T-cell (primary cell): ENCODE measurements at places on chromosomes 6 and 20.

GRCh38 chr20:37381621-37382471 is 35.9 kb downstream of the SRC start:
- DNase-seq: no peak
- peaks cover 10% of the 10 kb centered on the region for H3K27me3 ChIP-seq
- H3K27ac ChIP-seq: no peak overlapping the region
- H3K4me1 ChIP-seq: peaks cover 2% of the 10 kb centered on the region

DNA sequence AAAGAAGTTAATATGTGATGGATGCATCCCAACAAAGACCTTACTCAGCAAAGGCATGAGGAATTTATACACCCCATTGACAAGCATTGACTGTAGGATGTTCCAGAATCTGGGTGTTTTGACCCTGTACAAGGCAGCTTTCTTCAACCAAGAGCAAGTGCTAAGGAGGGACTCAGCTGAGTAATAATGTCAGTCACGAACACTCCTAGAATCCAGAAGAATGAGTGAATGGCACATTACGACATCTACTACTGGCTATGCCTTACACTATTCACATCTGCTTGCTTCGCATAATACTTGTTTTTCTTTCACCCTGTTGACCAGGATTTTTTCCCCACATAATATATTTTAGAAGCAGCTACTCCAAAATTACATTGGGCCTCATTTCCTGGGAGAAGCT is 42.5 kb upstream of the VGLL2 start:
- H3K27ac ChIP-seq: no peak overlapping the region
- H3K36me3 ChIP-seq: no peaks in the 10 kb centered on the region

DNA sequence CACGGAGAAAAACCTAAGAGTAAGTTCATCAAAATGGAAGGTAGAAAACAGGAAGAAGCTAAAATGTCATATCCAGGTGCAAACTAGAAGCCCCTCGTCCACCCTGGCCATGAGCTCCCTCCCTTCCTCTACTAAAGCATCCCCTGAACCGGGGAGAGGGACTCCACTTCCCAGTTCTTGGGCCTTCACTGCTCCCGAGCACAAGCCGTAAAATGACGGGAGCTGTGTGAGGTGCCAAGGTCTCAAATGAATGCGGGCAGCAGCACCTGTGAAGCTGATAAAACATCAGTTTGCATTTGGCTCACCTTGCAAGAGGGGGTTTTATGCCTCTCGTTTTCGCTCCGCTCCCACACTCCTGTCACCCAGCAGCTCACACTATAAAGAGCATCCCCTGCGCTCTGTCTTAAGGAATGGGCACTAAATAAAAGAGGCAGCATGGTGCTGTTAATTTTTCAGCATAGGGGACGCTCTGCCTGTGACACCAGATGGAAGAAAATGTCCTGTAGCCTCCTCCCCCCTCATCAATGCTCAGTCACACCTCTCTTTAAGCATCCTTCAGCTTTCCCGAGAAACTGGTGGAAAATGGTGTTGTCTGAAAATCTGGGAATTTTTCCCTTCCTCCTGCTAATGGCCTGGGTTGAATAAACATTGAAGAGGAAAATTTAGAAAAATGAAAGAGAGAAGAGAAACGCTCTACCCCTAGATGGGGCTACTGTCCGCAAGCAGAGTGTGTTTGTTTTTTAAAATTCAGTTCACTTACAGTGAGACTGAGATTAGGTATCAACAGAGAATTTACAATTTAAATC is 563.0 kb upstream of the AGPAT4 start:
- H3K36me3 ChIP-seq: no peaks in the 10 kb centered on the region
- no peak for DNase-seq
- H3K4me1 ChIP-seq: no peaks in the 10 kb centered on the region

- H3K4me1 ChIP-seq: no peaks in the 10 kb centered on the region
- DNase-seq: no peak
- H3K27ac ChIP-seq: no peak overlapping the region
- no peak overlapping the region for H3K4me3 ChIP-seq
- H3K27me3 ChIP-seq: no peaks in the 10 kb centered on the region
- H3K36me3 ChIP-seq: no peaks in the 10 kb centered on the region
Measured at GRCh38 chr6:2403546-2403945, 158.1 kb upstream of the GMDS start.

GRCh38 chr20:44264287-44264686 is 17.2 kb downstream of the GDAP1L1 start:
- H3K27me3 ChIP-seq: no peaks in the 10 kb centered on the region
- no peak overlapping the region for H3K27ac ChIP-seq
- H3K36me3 ChIP-seq: no peaks in the 10 kb centered on the region
- no peak for DNase-seq
- no peak overlapping the region for H3K4me3 ChIP-seq

- no peaks in the 10 kb centered on the region for H3K4me1 ChIP-seq
- H3K27ac ChIP-seq: no peak overlapping the region
- no peak overlapping the region for H3K4me3 ChIP-seq
- no peak for DNase-seq
- no peaks in the 10 kb centered on the region for H3K27me3 ChIP-seq
Measured at GRCh38 chr20:13474467-13474866, 164.3 kb downstream of the TASP1 start.

DNA sequence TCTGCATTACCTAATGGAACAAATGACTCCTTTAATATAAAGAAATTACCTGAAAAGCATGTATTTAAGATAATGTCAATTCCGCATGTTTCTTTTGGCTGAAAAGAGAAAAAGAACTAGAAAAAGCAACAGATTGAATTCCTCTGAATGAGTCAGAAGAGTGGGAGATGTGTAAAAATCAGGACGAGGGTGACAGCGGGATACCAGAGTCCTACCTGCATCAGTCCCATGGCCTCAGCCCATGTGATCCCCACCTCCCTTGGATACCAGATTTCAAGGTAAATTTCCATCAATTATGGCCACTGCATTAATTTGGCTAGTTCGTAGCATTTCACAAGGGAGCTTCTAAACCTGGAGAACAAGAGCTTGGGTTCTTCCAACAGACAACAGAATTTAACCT is 10.0 kb upstream of the MOXD1 start:
- no peaks in the 10 kb centered on the region for H3K4me1 ChIP-seq
- H3K4me3 ChIP-seq: no peak overlapping the region
- H3K27me3 ChIP-seq: no peaks in the 10 kb centered on the region
- no peak overlapping the region for H3K27ac ChIP-seq
- H3K36me3 ChIP-seq: no peaks in the 10 kb centered on the region
